ENCODE measurements at places on chromosomes 6 and 20. TPM values are rescaled to one million over a fixed set of nuclear protein-coding genes. Genes with fewer than 3 reads are reported as not detected.

DEFB132 gene
- total RNA-seq, result not detected

BCAS4 gene
- total RNA-seq, result 1.1 TPM

FERMT1 gene
- total RNA-seq, result 68.8 TPM

DPPA5 gene
- total RNA-seq, result not detected

CALHM4 gene
- not detected for total RNA-seq

HMGCLL1 gene
- total RNA-seq, result 0.52 TPM

CBLN4 gene
- not detected for total RNA-seq

C6orf15 gene
- total RNA-seq, result not detected

ZSCAN12 gene
- total RNA-seq, result 4.5 TPM

COL12A1 gene
- 3.6 TPM for total RNA-seq

RIPPLY2 gene
- total RNA-seq, result not detected

SRMS gene
- 0.32 TPM for total RNA-seq

PRDM13 gene
- total RNA-seq, result not detected

POU5F1 gene
- 7.0 TPM for total RNA-seq

OOEP gene
- total RNA-seq, result not detected

DCDC2 gene
- 9.4 TPM for total RNA-seq

HLA-DOA gene
- 1.6 TPM for total RNA-seq

BPIFB4 gene
- not detected for total RNA-seq

RIMS1 gene
- total RNA-seq, result 0.17 TPM

HCRTR2 gene
- total RNA-seq, result not detected

PSMB8 gene
- total RNA-seq, result 154 TPM
